Esophagus squamous epithelium (tissue), 5 donors: ENCODE measurements at places on chromosomes 7 and 10. TPM values are rescaled to one million over a fixed set of nuclear protein-coding genes. Genes with fewer than 3 reads are reported as not detected.

Gene SPDYE16
- total RNA-seq = not detected

Gene PDLIM1
- total RNA-seq = 142 TPM

Gene IL15RA
- 14.4 TPM for total RNA-seq

Gene CLDN4
- 193 TPM for total RNA-seq

Gene NPC1L1
- total RNA-seq = 0.08 TPM

Gene IGFBP3
- total RNA-seq = 66.2 TPM

Gene C7orf33
- not detected for total RNA-seq

Gene CFAP58
- 0.19 TPM for total RNA-seq

Gene CPSF4
- 18.8 TPM for total RNA-seq

Gene NME8
- not detected for total RNA-seq

- DNase-seq = no peak
Measured at GRCh38 chr10:91582153-91582554, 50.7 kb downstream of the PPP1R3C start.

GRCh38 chr10:122561212-122561611 is 658 bp downstream of the DMBT1 start:
- DNase-seq = no peak

- DNase-seq = no peak
Measured at GRCh38 chr10:59724098-59724938, 14.7 kb upstream of the SLC16A9 start.

DNA sequence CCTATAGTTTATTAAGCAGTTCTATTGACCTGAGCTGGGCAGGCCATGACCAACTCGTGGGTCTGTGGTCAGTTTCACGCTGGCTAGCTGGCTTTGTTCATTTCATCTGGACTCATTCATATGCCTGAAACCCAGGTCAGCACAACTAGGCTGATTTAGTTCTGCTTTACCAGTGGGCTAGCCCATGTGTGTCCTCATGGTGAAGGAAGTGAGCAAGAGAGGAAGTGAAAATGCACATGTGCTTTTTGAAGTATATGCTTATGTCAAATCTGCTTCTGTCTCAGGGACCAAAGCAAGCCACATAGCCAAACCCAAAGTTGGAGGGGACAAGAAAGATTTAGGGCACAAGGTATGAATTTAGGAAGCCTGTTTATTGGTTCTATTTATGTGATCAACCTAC is 154.5 kb downstream of the RNF133 start:
- no peak for DNase-seq

DNA sequence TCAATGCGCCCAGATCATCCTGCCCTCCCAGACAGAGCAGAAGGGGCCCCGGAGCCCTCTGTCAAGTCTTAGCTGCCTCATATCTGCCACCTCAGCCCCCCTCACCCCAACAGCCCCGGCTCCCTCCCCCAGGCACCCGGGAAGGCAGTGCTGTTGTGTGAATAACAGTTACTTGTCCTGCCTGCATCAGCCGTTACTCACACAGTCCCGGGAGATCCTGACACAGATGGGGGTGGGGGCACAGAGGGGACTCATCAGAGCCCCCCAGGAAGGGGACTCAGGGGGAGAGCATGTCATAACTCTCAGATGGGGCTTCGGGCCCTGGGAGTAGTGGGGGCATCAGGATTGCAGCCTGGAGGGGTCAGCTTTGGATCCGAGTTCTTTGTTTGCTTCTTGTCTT is 12.4 kb upstream of the SERPINE1 start:
- no peak for DNase-seq

DNA sequence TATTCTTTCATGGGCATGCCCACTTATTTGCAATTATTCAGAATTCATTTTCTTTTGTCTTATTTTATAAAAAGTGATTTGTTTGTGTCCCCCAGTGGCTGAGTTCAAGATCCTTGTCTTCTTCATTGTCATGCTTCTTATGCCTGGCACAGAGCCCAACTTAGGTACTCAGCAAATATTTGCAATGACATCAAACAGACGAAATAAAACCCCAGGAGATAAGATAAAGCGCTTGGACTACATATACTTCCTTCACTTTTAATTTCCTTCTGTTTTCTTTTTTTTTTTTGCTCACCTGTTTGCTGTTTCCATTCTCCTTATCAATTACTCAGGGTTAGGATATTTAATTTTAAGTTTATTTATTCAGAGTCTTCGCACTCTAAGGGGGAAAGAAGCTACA is 225.0 kb downstream of the SDHAF3 start:
- DNase-seq = no peak

DNA sequence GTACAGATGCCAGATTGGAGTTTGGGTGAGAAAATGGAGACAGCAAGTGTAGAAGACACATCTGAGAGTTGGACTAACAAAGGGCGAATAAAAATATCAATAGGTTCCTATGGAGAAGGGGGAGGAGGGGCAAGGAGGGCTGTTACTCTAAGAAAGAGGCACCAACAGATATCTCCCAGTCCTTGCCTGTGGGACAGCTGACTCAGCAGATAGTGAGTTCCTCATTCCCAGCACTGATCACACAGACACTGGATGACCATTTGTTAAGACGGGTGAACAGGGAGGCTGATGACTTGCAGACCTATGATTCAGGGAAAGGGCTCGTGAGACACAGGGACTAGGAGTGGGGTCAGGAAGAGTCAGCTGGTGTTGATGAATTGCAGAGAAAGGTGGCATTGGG is 5.7 kb upstream of the PRR15 start:
- DNase-seq = no peak

DNA sequence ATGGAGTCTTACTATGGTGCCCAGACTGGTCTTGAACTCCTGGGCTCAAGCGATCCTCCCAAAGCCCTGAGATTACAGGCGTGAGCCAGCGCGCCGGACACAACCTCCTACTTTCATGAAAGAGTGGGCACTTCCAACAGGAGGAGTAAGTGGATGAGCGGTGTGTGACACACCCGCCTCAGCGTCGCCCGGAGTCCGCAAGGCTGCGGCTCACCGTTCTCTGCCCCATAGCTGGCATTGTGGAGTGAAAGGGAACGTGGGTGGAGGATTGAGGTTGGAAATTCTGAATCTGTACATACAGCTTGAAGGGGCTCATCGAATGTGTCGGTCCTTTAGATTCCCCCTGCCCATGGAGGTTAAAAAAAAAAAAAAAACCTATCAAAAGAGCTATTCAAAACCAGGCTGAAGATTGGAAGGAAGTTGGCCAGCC is 524 bp upstream of the PRXL2A start:
- DNase-seq = no peak

DNA sequence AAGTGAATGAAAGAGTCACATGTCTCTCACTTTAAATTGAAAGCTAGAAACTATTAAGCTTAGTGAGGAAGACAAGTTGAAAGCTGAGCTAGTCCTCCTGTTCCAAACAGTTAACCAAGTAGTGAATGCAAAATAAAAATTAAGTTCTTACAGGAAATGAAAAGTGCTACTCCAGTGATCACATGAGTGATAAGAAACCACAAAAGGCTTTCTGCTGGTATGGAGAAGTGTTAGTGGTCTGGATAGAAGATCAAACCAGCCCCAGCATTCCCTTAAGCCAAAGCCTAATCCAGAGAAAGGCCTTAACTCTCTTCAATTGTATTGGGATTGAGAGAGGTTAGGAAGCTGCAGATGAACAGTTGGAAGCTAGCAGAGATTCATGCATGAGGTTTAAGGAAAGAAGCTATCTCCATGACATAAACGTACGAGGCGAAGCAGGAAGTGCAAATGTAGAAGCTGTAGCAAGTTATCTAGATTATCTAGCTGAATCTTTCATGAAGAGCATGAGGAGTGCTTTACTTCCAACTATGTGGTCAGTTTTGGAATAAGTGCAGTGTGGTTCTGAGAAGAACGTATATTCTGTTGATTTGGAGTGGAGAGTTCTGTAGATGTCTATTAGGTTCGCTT is 261.6 kb downstream of the MDFIC start:
- DNase-seq = no peak

DNA sequence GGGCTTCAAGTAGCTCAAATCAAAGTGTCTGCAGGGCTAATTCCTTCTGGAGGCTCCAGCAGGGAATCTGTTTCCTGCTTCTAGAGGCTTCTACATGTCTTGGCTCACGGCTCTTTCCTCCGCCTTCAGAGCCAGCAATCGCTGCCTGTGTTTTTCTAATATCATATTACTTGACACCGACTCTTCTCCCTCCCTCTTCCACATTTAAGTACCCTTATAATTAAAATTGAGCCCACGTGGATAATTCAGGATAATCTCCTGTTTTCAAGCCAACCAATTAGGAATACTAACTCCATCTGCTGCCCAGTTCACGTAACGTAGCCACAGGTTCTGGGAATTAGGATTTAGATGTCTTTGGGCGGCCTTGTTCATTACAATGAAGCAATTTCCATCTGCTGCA is 372.2 kb downstream of the DPP6 start:
- DNase-seq = no peak

DNA sequence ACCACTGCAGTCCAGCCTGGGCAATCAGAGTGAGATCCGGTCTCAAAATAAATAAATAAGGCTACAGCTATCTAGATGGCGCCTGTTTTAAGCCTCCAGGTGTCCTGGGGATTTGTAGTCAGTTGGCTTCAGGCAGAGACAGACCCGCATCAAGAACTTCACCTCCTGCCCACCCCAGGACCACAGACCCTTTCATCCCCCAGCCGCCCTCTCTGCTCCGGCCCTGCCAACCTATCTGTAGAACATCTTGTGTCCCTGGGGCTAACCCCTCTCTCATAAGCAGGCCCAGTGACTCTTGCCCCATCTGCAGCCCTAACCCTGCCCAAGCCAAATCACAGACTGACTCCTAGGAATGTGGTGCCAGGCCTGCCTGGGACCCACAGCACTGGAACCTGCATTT is 17.9 kb downstream of the PDIA4 start:
- no peak for DNase-seq

DNA sequence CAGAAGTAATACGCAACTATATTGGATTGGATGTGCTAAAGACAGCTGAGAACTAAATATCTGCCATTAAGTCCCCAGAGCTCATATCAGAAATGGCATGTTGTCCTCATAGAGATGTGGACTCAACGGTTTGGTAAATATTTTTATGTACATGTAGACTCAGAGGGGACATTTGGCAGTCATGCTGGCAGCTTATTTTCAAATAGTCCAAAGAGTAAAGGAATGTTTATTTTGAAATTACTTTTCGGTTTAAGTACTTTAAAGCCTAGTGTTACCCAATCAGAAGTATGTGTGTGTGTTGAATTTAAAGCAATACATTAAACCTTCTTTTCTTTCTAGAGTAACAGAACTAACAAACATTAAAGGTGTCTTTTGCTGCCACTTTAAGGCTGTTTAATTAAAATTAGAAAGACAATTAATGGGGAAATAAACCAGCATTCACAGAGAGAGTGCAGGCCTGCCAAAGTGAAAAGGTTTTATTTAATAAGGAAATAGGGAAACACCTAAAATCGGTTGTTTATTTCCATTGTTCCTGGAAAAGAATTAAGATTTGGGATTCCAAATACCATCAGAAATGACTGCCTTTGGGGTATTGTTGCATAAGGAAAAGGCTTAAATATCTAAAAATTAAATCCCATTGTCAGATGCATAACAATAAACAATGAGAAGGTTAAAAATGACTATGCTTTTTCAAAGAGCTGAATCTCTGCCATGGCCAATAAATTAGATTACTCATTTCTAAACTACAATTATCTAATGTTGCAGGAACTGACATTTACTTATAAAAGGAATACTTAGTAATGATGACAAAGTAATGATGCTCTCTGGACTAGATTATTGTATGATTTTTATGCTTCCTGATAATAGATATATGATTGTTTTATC is 113.4 kb upstream of the AHR start:
- DNase-seq = no peak

DNA sequence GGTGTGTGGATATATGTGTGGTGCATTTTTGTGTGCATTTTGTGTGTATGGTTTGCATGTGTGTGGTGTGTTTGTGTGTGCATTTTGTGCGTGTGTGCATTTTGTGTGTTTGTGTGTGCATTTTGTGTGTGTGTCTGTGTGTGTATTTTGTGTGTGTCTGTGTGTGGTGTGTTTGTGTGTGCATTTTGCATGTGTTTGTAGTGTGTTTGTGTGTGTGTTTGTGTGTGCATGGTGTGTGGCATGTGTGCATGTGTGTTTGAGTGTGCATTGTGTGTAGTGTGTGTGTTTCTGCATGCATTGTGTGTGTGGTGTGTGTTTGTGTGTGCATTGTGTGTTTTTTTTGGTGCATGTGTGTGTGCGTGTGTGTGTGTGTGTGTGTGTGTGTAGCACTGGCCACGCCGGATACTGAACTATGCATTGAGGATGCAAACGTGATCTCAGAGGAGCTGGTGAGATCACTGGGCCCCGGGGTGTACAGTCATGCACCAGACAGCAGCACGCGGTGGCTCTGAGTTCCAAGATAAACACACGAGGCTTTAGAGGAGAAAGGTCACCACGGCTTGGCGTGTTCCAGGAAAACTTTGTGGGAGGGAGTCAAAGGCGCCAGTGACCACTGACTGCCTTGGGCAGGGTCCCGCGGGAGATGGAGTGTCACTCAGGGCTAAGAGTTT is 106.6 kb upstream of the SHH start:
- peak; percentile 9 for DNase-seq

- DNase-seq = no peak
Measured at GRCh38 chr10:81792729-81793128, 82.3 kb upstream of the NRG3 start.

DNA sequence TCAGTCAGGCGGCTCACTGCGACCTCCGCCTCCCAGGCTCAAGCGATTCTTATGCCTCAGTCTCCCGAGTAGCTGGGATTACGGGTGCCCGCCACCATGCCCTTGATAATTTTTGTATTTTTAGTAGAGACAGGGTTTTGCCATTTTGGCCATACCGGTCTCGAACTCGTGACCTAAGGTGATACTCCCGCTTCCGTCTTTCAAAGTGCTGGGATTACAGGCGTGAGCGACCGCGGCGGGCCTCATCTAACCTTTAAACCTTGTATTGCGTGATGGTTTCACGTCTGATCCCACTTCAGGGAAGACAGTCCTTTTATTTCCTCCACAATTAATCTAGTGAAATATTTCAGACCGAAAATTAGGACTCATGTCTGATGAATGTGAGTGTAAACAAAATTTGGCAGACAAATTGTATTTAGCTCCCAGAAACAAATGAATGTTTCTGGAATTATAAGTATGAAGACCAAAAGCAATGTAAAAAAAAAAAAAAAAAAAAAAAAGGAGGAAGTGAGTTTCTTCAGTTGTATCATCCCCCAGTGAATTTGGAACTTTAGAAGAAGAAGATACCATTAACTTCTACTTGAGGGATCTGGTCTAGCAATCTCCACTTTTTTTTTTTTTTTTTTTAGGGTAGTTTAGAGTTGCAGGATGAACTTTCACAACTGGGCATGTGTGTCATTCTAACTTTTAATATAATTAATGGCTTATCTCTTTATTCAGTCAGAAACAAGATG is 1.6 kb downstream of the NUP42 start:
- no peak for DNase-seq

GRCh38 chr7:80478683-80479082 is 33.2 kb downstream of the GNAT3 start:
- DNase-seq = no peak

DNA sequence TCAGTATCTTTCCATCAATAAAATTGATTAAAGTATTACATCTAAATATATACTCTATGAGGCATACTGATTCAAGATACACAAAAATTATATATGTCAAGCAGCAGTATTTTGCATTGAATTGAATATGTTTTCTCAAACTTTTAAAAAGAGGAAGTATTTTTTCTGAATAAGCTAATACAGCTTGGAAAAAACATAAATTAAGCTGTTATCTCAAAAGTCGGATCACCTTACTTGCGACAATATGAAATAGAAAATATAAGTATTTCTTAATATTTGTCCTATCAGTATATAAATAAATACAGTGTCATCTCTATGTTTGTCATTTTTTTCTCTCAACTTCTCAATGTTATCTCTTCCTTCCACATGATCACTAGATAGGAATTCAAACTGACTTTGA is 139.3 kb downstream of the MBL2 start:
- DNase-seq = no peak
